Psoas muscle (tissue), 8 donors: ENCODE measurements at places on chromosomes 5 and 9. TPM values are rescaled to one million over a fixed set of nuclear protein-coding genes. Genes with fewer than 3 reads are reported as not detected.

The SMIM33 gene
- not detected for polyA plus RNA-seq

The IZUMO3 gene
- not detected for polyA plus RNA-seq

The POC5 gene
- polyA plus RNA-seq: 4.8 TPM

The DNM1 gene
- polyA plus RNA-seq: 2.4 TPM

The HTR4 gene
- polyA plus RNA-seq: not detected

- no peak for DNase-seq
- H3K4me1 ChIP-seq: no peaks in the 10 kb centered on the region
- H3K4me3 ChIP-seq: no peak overlapping the region
- H3K27ac ChIP-seq: no peak overlapping the region
- H3K27me3 ChIP-seq: no peaks in the 10 kb centered on the region
Observed at GRCh38 chr9:129513282-129513681, 107.6 kb downstream of the C9orf50 start.

GRCh38 chr5:72720205-72720604, 96.3 kb upstream of the TNPO1 start:
- H3K27ac ChIP-seq: no peak overlapping the region
- no peak overlapping the region for H3K4me3 ChIP-seq
- no peaks in the 10 kb centered on the region for H3K4me1 ChIP-seq
- DNase-seq: no peak
- H3K36me3 ChIP-seq: no peaks in the 10 kb centered on the region
- no peaks in the 10 kb centered on the region for H3K27me3 ChIP-seq
